ENCODE measurements at places on chromosomes 3 and 15.

DNA sequence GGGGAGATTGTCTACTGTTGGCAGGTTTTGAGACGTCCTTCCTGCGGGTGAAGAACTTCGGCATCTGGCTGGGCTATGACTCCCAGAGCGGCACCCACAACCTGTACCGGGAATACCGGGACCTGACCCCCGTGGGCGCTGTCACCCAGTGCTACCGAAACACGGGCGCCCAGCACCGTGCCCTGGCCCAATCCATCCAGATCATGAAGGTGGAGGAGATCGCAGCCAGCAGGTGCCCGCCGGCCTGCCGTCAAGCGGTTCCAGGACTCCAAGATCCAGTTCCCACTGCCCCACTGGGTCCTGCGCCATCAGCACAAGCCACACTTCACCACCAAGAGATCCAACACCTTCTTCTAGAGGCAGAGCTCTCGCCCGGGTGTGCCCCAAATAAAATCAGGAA is 194.9 kb upstream of the EPHA6 start:
- no peak for DNase-seq

GRCh38 chr3:31523543-31523942 is 9.2 kb upstream of the STT3B start:
- no peak for DNase-seq

DNA sequence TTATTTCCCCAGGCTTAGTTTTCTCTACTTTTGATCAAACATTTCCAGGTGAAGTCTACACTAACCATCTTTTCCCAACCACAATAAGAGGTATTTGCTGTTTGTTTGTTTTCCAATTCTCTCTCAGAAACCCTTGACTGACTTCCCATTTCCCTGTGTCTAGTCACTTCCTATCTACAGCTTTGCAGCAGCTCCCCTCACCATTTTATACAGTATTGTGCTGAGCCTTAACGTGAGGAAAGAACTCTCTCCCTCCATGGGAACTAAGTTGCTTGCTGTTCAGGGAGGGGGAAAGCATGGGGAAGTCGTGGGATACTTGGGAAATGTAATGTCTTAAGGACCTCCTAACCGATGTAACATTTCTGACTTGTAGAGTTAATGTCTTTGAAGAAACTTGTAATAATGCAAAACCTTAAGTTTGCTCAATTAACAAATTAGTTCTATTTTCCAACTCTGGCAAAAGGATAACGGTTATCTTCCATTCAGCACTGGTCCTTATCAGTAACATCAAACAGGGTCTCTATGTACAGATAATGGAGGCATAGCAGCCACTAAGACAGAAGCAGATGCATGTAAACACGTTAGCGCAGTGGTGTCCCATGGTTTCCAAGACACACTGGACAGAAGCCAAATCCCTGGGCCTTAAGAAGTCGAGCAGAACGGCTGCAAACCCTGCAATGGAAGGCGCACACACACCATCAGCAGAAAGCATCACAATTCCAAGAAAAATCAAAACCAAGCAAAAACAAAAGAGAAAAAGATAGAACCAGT is 39.7 kb downstream of the NPTN start:
- no peak for DNase-seq

- DNase-seq: no peak
These were observed 106.4 kb downstream of the PTPRG start for GRCh38 chr3:61667814-61668213.

GRCh38 chr3:102329066-102329465 is 105.7 kb upstream of the ZPLD1 start:
- DNase-seq: no peak

DNA sequence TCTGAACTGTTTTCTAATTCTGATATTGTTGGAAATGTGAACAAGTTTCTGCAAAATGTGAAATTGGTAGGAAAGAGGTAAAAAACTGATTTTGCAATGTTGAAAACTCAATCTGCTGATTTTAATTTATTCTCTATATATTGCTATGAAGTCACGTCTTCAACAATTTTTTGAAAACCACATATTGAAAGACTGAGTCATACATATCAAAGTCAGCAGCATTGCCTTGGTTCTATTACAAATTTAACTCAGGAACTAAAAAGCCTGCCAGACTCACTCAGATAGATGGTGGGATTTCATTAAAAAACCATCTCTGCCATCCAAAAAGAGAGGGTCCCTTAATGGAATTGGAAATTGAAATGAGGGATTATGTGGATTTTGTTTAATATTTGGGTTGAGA is 351.4 kb downstream of the CNTN3 start:
- no peak for DNase-seq
